ENCODE measurements at places on chromosomes 5 and 9.

GRCh38 chr5:90173299-90174030 lies 236.1 kb downstream of the CETN3 start:
- DNase-seq: no peak

- DNase-seq: no peak
These were observed 54.9 kb downstream of the ADGRV1 start for GRCh38 chr5:90613459-90613858.

DNA sequence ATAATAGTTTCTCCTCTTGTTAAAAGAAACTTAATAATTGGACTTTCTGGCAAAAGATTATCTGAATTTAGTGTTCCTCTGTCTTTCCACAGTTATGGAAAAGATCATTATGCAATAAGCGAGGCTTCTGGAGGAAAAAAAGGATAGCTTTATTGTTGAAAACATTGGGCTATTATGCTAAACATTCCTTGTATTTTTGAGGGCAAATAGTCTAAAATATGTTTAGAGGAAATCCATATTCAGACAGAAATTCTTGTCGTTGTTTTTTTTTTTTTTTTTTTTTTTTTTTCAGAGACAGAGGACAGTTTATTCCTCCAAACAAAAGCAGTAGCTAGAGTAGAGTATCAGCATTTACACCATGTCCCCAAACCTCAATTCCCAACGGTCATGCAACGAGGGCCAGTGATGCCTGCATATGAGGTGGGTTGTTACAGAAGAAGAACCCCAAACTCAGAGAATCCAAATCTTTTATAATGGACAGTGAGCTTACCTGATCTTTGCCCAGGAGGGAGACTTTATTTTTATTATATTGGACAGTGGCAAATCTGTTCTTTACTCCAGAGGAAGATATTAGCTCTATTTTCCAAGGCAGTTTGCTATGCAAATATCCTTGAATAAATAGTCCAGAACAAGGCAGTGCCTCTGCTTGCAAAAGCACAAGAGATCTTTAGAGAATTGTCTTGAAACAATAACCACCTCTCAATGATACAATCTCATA lies 48.4 kb upstream of the CDK5RAP2 start:
- no peak for DNase-seq

DNA sequence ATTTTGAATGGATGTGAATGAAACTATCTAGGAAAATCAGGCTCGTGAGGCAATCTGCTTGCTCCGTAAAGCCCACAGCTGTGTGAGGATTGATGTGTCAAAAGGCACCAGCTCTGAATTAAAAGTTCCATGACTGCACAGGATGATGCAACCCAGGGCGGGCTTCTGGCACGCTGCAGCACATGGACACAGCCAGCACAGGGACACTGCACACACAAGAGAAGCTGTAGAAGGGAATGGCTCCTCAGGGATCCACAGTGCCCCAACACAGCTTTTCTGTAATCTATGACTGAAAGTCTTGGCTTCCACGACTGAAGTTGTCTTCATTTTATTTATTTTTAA lies 151.0 kb downstream of the GCNT1 start:
- no peak for DNase-seq

DNA sequence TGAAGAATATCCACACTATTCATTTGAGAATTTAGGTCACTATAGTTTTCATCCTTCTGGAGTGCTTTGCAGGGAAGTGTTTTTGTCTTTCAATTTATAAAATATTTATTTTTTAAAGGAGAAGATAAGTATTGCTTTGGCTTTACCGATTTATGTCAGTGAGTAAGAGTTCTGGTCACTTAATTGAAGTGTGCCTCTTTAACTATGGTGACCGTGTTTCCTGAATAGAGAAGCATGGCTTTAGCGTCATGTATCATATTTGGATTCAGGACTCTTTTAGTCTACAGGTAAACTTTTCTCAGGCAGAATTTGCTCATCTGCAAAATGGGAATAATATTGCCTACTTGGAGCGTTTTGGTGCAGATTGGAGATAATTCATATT lies 902 bp downstream of the BDP1 start:
- DNase-seq: no peak

- no peak for DNase-seq
These were observed 8.4 kb upstream of the ACOT12 start for GRCh38 chr5:81402192-81402930.

DNA sequence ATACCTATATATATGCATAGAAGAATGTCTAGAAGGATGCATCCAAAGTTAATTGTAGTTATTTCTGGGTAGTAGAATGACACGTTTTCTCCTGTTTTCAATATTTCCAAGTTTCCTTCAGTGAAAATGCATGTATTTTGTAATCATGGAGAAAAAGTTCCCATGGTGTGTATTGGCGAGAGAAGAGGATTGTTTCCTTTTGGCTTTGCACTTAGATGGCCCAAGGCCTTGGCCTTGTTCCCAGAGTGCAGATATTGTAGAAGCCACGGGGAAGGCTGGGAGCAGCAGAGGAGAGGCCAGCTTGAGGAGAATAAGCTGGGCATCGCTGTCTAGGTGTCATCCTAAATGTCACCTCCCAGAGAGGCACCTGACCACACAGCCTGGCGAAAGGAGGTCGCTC lies 44.0 kb downstream of the IRF1 start:
- no peak for DNase-seq

- peak; percentile 59 for DNase-seq
These were observed 680 bp upstream of the RFK start for GRCh38 chr9:76394960-76395252.

GRCh38 chr9:72674961-72675360 lies 153.6 kb downstream of the TMC1 start:
- DNase-seq: no peak

- peak; percentile 23 for DNase-seq
These were observed 191.4 kb downstream of the TMEM167A start for GRCh38 chr5:82885627-82886389.

DNA sequence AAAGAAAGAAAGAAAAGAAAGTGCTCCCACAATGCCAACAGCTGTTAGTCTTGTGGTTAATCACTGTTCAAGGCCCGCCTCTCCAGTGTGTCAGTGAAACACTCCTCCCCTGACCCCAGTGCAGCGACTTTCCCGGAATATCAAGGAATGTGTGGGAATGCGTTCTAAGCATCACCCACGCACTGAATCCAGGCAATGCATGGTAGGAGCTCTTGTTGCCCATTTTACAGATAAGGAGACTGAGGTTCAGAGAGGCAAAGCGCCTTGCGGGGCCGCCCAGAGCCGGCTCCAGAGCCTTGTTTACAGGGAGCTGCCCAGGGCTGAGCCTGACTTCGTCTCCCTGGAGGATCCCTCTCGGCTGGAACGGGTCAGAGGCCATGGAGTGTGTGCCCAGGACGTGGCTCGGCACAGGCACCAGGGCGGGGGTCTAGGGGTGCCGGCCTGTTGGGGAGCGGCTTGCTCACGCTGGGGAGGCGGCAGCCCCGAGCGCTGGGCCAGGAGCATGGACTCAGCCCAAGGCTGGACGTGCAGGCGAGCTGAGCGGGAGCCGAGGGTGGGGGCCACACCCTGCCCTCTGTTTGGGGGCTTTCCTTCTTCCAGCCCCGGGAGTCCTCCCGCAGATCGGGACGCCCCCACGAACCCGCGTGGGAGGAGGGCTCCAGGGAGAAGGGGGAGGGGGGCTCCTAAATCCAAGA lies 823 bp downstream of the ST6GALNAC6 start:
- no peak for DNase-seq

DNA sequence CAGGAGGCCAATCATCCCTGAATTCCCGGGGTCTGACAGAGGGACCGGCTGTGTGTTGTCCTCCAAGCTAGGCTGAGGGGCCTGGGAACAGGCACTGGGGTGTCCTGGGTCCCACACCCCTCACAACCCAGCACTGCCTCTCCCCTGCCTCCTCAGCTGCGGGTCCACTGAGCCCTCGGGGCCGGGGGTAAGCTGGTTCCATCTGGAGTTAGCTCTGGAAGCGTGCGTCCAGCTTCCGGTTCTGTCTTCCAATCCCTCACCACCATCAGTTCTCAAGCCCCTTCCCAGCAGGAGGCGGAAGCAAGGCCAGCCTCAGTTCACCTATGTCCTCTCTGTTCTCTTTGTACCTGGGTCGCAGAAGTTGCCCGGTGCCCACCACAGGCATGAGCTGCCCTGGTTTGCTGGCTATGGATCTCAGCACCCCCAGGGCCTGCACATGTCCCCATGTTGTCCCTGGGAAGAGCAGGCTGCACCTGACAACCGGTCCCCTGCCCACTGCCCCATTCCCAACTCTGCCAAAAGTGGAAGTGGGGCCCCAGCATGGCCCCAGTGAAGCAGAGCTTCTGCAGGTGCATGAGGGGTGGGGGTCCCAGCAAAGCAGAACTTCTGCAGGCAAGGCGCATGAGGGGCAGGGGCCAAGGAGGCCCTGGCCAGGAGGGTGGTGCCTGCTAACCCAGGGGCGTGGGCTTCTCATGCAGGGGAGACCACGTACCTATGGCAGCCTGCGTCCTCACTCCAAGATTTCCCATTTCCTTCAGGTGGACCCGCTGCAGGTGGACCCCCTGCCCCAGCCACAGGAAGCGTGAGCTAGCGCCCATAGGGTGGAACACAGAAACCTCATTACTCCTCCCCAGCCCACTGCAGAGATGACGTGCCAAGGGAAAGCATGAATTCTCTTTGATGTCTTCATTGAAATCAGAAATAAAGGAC lies 111.9 kb downstream of the ZNF354C start:
- DNase-seq: no peak

GRCh38 chr9:137797206-137798120 lies 80.1 kb upstream of the CACNA1B start:
- DNase-seq: no peak

GRCh38 chr5:160757194-160757593 lies 94.8 kb downstream of the ATP10B start:
- DNase-seq: no peak

DNA sequence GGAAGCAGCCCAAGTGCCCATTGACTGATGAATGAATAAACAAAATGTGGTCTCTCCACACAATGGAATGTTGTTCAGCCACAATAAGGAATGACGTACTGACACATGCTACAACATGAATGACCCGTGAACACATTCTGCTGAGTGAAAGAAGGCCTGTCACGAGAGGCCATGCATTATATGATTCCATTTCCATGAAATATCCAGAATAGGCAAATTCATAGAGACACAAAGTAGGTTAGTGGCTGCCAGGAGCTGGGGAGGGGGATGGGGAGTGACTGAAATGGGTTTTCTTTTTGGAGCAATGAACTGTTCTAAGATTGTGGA lies 41.4 kb downstream of the BICD2 start:
- DNase-seq: no peak

GRCh38 chr5:140109759-140110645 lies 3.9 kb upstream of the PURA start:
- no peak for DNase-seq

DNA sequence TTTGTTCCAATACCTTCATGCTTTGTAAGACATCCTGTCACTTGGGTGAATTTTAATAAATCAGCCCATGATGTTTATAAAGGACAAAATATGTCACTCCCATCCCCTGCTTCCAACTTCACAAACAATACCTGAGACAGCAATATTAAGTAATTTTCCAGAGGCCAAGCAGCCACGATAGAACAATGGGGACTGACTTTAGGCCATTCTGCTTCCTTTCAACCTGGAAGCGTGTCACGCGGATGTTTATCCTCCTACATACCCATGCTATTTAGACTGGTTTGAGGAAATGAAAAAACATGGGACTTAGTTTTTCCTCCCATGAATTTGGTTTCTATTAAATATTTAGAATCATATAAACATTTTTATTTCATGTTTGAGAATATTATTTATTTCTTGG lies 82.9 kb downstream of the GRAMD2B start:
- DNase-seq: no peak

DNA sequence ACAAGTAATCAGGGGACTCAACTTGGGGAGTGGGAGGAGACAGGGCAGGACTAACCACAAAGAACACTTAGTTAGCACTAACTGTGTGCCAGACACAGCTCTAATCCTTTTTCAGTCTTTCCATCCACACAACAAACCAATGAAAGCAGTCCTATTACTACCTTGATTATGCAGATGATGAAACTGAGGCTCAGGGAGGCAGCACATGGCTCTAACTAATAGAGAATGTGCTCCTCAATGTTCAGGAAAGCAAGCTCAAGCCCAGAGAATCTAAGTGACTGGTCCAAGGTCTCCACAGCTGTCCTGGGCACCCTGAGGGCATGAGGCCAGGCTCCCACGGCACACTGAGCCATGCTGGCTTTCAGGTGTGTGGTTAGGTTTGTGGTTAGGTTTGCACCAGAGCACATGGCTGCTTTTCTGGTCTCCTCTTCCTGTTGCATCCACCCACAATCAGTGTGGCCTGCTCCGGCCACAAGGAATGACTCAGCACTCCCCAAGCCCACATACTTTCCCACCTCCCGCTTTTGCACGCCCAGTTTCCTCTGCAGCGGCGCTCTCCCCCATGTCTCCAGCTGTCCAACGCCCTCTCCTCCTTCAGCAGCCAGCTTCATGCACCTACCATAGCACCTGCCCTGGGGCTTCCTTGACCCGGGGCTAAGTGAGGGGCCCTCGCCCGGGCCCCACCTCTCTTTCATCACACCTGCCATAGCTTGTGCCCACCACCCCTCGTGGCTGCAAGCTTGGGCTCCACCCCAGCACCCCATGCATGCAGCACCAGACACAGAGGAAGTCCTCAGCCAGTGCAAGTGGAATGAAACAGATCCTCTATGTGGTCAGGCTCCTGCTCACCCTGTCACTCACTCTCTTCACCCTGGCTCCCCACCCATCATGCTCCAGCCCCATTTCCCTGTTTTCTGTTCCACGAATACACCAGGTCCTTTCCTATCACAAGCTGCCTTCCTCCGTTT lies 133.1 kb downstream of the GABBR2 start:
- DNase-seq: peak; percentile 60

DNA sequence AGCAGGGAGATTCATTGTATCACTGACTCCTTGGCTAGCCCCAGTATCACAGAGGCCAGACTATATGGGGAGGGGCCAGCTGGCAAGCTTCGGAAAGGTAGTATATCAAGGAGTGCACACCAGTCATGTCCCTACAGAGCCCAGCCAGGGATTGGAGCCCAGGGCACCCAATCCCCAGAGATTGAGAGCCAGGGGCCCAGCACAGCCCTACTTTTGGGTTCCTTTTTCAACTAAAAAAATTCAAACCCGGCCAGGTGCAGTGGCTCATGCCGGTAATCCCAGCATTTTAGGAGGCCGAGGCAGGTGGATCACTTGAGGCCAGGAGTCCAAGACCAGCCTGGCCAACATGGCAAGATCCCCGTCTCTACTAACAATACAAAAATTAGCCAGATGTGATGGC lies 5.4 kb upstream of the MYORG start:
- DNase-seq: no peak

Measured in GM20000 (cell line).